ENCODE measurements at places on chromosomes 5 and 9.
A peak's percentile ranks its signal among the peaks of the same experiment; 100 is the strongest.

DNA sequence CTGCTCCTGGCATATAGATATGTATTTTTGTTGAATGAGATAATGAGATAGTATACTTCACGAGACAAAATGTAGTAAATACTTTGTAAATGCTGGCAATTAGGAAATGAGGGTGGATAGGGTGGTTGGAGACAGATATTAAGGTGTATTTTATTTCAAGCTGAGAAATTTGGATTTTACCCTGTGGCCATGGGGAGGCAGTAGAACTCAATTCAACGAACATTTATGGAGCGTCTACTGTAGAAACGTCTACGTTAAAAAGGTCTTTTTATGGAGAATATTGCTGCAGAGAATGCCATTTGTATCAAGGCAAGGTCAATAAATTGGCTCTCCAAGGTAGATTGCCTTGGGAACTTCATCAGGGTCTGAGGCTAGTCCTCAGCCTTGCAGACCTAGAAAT, 21.5 kb upstream of the RALGPS1 start:
- no peak for DNase-seq

- no peak for DNase-seq
Measured at GRCh38 chr5:32144378-32145207, 29.5 kb downstream of the GOLPH3 start.

DNA sequence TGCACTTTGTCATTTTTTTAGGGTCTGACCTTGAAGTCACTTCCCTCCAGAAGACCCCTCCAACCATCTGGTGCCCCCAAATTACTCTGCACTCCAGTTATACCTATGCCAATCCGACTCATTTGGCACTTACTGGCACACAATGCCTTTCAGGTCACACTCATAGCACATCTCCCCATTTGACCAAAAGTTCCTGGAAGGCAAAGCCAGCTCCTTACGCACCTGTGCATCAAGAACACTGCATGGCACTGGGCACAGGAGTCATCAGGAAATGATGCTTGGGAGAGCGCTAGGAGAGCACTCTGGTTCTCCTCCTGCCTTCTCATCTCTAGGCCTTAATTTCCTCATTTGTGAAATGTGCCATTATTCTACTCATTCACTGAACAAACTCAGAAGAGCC, 2.9 kb downstream of the TNIP1 start:
- no peak for DNase-seq

GRCh38 chr9:5976674-5977397, 38.6 kb downstream of the RANBP6 start:
- DNase-seq, result no peak

DNA sequence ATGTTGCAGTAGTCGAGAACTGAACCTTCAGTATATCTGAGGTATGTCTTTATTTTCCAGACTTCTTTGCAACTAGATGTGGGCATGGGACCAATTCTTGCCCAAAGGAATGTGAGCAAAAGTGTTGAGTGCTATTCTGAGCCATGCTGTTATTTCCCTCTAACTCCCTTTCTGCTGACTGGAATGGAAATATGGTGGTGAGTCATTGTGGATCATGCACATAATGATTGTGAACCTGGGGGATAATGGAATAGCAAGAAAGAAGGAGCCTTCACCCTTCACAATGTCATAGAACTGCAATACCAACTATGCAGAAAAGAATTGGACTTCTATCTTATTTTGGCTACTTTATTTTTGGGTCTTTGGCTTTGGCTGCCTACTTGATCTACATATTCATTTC, 10.3 kb upstream of the DOCK2 start:
- DNase-seq, result no peak

DNA sequence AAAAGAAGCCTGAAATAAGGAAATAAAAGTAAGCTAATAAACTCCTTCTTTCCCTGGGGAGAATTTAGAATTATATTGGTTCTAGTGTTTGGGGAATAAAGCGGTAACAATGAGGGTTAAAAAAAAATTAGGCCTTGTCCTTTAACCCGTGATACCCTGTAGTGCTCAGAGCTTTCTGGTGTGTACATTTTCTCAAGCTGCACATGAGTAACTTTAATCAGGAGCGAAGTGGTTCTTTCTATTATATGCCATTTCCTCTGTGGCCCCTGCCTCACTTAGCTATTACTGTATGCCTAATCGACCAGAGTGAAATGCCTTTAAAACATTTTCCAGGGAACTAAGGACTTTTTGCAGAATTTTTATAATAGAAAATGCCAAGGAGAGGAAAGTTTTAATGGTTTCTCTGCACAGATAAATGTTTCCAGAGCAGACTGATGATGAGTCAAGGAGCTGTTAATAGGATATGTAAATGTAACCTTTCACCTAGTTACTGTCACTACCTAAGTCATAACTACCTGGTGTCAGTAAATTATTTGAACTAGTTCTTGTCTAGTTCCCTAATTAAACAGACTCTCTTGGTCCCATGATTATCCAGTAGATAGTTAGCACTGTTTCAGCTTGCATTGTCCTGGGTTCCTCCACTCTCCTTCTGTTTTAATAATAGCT, 7.6 kb downstream of the PAM start:
- DNase-seq, result no peak

GRCh38 chr9:93562157-93562556, 14.2 kb upstream of the PHF2 start:
- no peak for DNase-seq

GRCh38 chr9:127088724-127089615, 33.5 kb downstream of the ANGPTL2 start:
- no peak for DNase-seq

GRCh38 chr9:130555968-130556367, 23.4 kb upstream of the FUBP3 start:
- DNase-seq, result no peak

GRCh38 chr5:169011451-169011850, 289.5 kb downstream of the SLIT3 start:
- DNase-seq, result no peak

- DNase-seq, result no peak
Measured at GRCh38 chr5:53616939-53617549, 56.6 kb downstream of the NDUFS4 start.

DNA sequence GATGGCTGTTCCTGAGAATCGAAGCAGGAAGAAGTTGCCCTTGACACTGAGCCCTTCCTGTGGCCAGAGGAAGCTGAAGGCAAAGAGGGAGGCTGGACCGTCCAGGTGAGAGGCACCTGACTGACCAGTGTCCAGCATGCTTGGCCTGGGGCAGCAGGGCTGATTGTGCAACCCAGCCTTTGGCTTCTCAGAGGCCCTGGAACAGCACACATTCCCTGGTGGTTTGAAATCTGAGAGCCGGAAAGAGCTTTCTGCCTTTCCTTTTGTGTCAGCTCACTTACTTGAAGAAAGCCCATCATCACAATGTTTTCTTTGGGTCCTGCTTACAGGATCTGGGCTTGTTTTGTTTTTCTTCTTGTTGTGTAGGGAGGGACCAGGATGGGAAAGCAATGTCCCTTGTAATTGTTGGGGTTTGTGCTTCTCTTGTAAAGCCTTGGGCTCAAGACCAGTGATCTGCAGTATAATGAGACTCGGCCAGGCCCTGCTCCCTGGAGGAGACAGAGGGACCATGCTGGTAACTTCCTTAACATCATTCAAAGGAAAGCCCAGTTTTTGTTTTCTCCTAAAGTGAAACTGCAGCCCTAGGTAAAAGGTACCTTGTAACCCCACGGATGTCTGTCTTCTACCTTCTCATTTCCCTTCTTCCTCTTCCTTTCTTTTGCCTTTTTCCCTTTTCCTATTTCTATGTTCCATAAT, 213.7 kb downstream of the NXNL2 start:
- DNase-seq, result peak; percentile 83

DNA sequence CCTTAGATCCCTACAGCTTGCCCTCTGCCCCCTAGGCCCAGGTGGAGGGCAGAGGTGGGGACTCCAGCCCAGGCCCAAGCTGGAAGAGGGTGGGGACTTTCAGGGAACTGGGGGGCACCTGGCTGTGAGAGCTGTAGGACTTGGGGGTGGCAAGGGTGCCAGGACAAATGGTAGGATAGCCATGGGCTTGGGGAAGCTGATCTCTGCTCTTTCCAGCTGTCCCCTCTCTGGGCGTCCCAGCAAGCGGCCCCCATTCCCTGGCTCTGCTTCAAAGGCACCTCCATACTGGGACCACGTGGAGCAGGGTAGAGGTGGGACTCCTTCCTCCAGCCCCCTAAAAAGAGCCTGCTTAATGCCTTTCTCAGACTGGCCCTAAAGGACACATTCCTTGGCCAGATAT, 385 bp downstream of the LTC4S start:
- DNase-seq, result no peak

- peak; percentile 59 for DNase-seq
Measured at GRCh38 chr9:6632516-6633183, 12.9 kb downstream of the GLDC start.

- no peak for DNase-seq
Measured at GRCh38 chr5:55720188-55720703, 8.1 kb upstream of the SLC38A9 start.

Measured in ELF-1 (cell line).